ENCODE measurements at places on chromosomes 5 and 9.

DNA sequence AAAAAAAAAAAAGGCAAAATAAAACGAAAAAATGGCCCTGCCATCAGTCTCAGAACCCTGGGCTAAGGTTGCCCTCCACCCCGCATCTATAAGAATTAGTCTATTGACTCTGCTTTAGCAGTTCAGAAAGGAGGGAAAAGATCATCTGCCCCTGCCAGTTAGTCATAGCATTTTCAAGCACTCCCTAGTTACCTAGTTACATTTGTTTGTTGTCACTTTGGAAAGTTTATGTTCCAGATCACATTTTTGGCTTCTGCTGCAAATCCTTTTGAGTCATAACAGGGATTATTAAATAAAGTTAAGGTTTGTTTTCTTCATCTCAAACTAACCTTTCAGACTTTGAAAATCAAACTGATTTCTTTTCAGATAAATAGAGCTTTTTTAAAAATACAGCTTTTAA lies 52.1 kb downstream of the AQP7 start:
- DNase-seq, result no peak

DNA sequence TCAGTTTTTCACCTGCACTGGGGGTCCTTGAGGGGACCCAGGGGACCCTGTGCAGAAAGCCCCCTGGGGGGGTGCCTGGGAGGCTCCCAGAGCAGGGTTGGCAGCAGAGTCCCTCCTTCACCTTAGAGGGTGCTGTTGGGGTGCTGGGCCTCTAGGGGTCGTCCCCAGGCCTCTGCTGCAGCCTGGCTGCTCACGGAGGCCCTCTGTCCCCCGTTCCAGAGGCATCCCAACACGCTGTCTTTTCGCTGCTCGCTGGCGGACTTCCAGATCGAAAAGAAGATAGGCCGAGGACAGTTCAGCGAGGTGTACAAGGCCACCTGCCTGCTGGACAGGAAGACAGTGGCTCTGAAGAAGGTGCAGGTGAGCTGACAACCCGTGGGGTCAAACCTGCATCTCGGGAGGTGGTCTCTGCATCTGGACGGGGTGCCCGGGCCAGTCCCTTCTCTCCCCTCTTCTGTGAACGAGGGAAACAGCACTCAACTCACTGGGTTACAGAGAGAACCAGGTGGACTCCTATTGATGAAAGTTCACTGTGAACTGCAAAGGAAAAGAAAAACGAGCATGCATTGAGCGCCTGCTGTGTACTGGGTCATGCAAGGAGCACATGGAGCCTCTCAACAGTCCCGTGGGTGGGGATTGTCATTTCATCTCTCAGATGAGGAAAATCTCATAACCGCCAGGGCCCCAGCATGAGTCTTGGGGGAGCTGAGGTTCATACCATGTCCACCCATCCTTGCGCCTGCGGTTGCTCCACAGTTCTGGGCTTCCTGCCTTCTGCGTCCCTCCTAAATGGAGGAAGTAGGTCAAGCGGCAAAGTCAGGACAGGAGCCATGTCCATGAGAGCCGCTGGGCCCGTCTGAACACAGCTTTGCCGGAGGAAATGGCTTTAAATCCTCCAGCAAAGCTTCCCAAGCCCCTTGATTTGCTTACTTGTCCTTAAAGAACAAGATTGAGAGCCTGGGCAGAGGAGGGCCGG lies 54.8 kb downstream of the NEK6 start:
- DNase-seq, result no peak

- no peak for DNase-seq
Measured at GRCh38 chr5:66989781-66990180, 206.8 kb downstream of the CD180 start.

- DNase-seq, result no peak
Measured at GRCh38 chr5:146544232-146544631, 28.2 kb upstream of the GPR151 start.

DNA sequence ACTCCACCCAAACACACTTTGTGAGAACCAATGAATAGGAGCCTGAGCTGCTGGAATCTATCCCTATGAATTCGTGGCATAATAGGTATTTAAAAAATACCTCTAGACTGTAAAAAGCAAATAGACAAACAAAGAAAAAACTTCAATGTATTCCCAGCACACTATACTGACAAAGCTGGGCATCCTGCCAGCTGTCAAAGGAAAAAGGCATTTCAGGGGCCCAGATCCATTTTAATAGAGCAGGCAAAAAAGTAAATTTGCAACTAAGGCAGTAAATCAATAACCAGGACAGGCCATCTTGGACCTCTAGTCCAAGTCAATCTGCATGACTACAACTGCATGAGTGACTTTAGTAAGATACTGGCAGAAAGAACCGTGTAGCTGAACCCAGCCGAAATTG lies 25.6 kb upstream of the LARP1 start:
- no peak for DNase-seq

- DNase-seq, result no peak
Measured at GRCh38 chr5:5634817-5635216, 212.3 kb downstream of the ICE1 start.

DNA sequence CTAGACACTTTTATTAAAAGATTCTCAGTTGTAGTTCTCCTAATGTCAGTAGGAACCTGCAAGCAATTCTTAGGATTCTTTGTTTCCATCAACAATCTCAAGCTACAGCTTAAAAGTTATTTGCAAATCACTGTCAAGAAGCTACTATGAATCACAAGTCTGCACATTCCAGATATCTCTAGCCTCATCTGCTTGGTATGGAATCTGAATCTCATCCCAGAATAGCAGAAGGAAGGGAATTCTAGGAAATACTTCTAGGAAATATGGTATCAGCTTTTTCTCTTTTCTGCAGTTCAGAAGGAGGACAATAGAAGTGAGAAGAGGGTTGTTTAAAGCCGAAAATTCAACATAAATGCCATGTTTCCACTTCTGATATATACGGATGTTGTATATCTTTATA lies 792.2 kb upstream of the CDH9 start:
- DNase-seq, result no peak

DNA sequence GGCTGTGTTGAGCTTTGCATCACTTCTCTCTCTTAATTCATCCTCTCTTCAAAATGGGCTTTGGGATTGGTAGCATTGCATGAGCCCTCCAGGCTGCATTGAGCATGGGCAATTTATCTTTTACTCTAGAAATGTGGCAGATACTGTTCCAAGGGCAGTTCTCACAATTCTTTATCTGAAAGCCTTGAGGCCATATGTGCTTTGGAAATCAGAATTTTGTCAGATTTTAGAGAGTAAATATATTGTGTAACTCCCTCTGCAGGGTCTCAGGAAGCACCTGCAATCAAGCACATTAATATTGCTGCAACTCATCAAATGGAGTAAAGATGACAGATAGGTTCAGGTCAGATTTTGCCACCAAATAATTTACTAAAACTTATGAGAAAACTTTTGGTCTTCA lies 17.6 kb downstream of the ALDOB start:
- DNase-seq, result no peak

DNA sequence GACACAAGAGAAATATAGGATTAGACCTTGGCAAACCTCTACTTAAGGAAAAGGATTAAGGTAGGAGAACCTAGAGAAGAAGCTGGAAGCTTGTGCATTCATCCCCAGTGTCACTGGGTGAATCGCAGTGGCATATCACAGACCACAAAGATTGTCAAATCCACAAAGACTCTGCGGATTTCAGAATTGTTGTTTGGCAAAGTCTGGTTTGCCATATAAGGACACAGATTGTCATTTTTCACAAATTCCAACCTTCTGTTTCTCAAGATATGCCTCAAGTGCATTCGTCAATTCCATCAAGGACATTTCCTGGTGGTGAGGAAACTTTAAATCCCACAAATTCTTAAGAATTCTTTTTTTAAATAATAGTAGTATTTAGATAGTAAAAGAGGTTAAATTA lies 395.1 kb upstream of the PAPPA start:
- no peak for DNase-seq

DNA sequence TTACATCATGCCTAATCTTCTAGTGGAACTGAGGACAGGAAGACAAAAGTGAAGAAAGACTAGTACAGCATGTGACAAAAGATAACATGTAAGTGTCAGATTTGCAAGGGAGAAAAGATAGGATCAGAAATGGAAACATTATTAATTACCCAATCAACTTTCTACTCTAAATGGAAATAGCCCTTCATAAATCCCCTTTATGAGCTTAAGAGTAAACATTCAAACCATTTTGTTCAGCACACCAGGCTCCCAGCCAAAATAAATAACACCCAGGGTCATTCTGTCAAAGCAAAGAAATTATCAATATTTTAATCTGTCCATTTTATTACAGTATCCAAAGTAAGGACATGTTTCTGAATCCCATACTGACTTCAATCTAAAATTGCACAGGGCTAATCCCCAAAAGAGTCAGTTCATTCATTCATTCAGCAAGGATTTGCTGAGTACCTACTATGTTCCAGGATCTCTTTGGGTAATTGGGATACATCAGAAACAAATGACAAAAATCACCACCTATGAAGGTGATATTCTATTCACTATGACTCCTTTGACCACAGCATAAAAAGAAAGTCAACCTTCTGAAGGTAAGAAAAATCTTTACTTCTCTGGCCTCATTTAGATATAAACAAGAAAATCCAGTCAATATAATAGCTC lies 5.3 kb downstream of the PRELID2 start:
- no peak for DNase-seq

DNA sequence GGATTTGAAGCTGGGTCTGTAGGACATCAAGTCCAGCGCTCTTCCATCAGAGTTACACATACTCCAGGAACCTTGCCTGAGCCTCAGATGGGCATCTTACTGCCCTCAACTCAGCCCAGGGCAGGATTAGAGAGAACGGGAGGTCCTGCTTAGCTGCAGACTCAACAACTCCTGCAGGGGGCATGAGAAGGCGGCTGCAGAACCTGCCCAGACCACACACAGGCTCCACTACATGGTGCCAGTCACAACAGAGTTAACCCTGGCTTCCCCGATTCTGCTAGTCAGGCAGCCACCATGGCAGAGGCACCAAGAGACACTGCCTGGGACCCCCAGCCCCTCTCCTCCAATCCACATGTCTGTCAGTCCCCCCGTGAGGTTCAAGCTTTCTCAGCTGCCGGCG lies 23.9 kb upstream of the CPLX2 start:
- no peak for DNase-seq

GRCh38 chr5:72271702-72272101 lies 48.3 kb downstream of the MRPS27 start:
- DNase-seq, result no peak

- no peak for DNase-seq
Measured at GRCh38 chr9:135476561-135477355, 2.8 kb upstream of the PPP1R26 start.

- no peak for DNase-seq
Measured at GRCh38 chr9:5510989-5511388, 658 bp downstream of the PDCD1LG2 start.

DNA sequence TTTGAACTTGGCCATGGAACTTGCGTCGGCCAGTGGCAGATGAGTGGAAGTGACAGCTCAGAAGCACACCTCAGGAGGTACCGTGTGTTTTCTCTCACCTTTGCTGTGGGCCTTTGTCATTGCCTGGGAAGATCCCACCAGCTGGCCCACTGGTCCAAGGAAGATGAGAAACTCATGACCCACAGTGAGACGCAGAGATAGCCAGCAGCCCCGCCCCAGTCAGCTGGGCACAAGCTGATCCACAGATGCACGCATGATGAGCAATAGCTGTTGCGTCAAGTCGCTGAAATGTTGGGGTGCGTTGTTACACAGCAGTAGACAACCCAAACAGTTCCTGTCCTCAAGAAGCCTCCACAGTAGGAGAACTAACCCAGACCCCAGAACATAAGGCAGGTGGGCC lies 30.8 kb upstream of the UNC5A start:
- DNase-seq, result no peak

DNA sequence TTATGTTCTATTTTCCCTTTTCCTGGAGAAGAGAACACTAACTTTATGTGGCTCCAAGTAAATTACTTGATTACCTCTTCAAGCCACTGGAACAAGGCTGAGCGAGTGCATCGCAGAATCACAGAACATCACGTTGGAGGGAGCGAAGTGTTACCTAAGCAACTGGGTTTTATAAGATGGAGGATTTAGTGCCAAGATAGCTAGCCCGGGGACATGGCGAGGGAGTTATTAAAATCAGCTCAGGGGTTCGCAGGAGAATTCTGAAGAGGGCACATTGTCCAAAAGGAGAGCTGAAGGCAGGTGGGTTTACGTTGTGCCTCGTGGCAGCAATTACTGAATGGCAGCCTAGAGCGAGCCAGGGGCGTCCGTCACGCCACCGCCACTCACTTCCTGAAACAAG lies 563.2 kb upstream of the ADAMTS16 start:
- DNase-seq, result no peak

DNA sequence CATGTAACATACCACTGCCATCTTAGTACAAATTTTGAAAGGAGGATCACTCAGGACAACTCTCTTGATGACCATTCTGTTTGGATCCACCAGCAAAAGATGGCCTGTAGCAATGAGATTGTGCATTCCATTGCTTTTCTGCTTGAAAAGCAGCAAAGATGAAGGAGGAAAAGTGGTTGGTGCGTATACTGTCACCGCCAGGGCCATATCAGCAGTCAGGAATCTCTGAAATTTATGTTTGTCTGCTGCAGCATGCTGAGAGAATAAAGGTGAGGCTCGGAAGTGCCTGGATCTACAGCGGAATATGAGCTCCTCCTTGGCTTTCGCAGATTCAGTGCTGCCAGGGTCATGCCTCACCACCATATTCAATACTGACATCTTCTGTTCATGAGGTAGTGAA lies 144.4 kb downstream of the GPBP1 start:
- DNase-seq, result no peak

DNA sequence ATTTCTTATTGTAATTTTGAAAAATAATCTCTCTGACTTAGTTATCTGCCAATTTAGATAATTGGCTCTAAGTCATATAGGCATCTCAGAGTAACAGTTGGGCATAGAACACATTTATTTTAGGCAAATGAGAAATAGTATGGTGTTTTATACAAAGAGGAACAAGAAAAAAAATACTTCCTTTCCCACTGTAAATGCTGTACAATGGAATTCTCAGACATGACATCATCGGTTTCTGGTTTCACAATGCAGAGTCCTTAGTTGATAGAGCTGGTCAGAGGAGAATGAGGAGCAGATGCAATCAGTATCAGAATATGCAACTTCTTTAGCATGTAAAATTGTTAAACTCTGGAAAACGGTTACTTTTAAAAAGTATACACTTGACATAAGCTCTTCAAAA lies 49.4 kb downstream of the PLK2 start:
- no peak for DNase-seq

- no peak for DNase-seq
Measured at GRCh38 chr9:6268826-6269397, 53.3 kb downstream of the IL33 start.

- peak; percentile 24 for DNase-seq
Measured at GRCh38 chr9:121399883-121400607, 30.0 kb upstream of the STOM start.

DNA sequence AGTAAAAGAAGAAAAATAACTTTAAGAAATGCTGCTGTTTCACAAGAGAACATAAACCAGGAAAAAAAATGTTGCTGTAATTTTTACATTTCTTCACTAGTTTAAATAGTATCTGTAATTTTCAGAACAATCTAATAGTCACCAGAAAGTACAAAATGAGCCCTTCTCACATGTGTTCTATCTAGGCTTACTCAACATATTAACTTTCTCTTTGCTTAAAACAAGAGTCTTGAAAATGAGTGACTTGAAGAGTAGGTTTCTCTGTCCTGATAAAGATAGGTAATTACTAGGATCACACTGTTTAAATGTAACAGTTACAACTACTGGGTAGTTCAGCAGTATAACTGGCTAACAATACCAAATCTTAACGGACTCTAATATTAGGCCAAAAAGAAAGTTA lies 37.5 kb downstream of the CLINT1 start:
- DNase-seq, result no peak

GRCh38 chr9:37426846-37427245 lies 4.3 kb downstream of the GRHPR start:
- DNase-seq, result no peak

All from GM06990 (cell line).